ENCODE measurements at places on chromosomes 2 and 18.

DNA sequence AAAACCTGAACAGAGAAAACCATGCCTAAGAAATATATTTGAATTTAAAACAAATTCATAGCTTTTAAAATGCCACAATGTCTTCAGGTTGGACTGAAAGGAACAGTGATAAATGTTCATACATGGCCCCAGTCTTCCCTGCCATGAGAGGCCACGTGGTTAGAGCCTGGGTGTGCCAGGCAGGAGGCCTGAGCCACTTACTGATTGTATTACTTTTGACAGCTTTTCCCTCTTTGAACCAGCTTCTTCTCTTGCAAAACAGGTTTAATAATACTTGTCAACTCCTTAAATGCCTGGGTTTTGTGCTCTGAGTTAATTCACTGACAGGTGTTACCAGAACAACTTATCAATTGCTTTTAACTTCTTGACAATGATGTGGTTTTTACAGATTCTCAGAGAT is 27.0 kb downstream of the RBKS start:
- no peak for DNase-seq

GRCh38 chr18:77822632-77823031 is 573.0 kb downstream of the GALR1 start:
- no peak for DNase-seq

DNA sequence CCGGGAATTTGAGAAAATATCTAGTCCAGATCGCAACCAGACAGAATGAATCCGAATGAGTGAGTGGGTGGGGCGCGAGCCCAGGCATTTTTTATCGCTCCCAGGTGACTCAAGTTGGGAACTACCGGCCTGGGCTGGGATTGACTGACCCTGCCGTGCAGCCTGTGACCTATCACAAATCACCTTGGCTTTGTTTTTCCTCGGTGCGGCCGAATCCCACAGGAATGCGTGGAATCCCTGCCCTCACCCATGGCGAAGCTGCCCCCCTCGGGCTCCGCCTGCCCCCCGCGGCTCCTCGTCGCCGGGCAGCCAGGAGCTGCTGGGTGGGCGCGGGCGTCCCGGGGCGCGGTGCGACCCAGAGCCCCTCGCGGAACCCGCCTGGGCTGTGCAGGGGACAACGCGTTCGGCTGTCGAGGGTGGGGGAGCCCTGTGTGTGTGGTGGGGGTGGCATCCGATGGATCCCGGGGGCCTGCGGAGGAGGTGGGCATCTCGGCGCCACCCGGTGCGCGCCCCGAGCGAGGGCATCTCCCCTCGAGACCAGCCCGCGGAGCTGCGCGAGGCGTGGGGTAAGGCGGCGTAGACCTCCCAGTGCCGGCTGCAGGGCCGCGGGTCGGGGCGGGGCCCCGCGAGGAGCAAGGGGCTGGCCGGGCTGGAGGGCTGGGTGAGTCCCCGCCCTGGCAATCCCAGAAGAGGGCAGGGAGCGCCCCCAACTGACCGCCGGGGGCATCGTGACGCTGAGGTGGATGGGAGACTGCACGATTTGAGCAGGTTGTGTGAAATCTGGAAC is 16.5 kb downstream of the B3GNT7 start:
- DNase-seq, result peak; percentile 79

- no peak for DNase-seq
Measured at GRCh38 chr2:136134126-136134525, 16.2 kb upstream of the CXCR4 start.

DNA sequence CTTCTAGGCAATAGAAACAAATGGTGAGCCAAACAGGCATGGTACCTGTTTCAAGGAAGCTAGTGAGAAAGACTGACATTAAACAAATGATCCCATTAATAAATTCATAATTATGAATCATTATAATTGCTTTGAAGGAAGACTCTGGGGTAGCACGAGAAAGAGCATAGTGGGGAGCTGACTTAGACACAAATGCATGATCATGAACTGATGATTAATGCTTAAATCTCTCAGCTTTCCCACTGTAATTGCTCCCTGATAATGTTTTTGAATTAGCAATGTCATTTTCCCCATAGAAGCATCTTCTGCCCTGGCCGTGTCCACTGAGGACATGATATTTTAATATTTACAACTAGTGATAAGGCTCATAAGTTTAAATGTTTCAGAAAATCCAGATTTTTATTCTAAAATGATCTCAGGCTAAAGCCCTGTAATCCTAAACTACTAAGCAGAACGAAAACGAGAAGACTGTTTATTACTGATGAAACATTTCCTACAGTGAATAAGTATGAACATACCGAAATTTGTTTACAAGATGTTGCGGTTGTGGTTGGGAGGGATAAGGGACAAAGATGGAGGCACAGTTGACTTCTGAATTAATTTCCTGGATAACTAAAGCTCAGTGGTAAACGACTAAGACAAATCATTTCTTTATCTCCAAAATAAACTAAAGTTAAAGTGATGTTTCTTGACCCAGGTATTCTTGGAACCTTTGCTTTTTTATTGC is 47.3 kb upstream of the TACR1 start:
- DNase-seq, result no peak

DNA sequence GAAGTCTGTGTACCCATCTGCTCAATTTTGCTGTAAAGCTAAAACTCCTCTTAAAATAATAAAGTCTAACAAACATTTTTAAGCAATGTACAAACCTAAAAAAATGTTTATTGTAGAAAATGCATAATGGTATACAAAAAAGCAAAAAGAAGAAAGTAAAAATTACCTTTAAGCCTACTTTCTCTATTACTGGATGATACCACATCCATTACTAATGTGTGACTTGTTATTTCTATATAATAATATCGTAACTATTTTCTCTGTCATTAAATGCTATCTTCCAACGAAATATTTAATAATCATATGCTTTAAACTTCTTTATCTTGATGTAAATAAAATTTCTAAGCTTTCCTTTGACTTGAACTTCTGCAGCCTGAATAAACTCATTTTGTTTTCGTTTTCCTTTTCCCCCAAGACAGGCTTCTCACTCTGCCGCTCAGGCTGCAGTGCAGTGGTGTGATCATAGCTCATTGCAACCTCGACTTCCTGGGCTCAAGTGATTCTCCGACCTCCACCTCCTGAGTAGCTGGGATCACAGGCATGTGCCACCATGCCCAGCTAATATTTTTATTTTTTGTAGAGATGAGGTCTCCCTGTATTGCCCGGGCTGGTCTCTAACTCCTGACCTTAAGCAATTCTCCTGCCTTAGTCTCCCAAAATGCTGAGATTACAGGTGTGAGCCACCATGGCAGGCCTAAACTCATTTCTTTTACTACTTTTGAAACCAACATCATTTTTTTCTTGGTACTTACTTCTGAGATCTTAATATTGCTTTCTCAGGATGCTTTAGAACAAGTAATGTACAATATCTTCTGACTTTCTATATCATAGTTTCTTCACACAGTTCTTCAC is 18.1 kb upstream of the DNAH7 start:
- no peak for DNase-seq

- peak; percentile 77 for DNase-seq
Measured at GRCh38 chr2:24049485-24050021, at the start of gene FKBP1B. Gene FKBP1B, plus strand, starts transcription at chr2:24049741. Its CDS starts 109 bp downstream, at chr2:24049850.

DNA sequence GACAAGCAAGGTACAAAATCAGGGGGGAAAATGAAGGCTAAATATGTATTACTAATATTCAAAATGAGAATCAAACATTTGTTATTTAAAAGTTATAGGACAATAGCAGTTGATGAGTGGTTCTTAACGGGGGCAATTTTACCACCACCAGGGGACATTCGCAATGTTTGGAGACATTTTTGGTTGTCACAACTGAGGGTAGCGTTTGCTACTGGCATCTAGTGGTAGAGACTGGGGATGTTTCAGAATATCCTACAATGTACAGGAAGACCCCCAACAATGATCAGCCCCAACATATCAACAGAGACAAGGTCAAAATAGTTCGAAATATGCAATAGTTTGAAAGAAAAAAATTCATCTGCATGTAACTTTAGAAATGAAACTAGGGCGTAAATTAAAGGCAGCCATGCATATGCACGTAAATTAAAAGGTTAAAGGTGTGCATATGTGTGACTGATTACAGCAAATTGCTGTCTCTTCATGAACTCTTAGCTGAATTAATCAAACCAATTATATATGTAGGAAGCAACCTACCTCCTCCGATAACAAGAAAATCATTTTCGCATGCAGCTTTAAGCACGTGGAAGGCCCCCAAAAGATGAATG is 61.2 kb upstream of the CUL3 start:
- DNase-seq, result no peak

GRCh38 chr2:233235977-233236376 is 15.5 kb upstream of the ATG16L1 start:
- DNase-seq, result no peak
